ENCODE measurements at places on chromosomes 3 and 15.

- DNase-seq = no peak
Measured at GRCh38 chr3:187274977-187275338, 16.6 kb downstream of the MASP1 start.

DNA sequence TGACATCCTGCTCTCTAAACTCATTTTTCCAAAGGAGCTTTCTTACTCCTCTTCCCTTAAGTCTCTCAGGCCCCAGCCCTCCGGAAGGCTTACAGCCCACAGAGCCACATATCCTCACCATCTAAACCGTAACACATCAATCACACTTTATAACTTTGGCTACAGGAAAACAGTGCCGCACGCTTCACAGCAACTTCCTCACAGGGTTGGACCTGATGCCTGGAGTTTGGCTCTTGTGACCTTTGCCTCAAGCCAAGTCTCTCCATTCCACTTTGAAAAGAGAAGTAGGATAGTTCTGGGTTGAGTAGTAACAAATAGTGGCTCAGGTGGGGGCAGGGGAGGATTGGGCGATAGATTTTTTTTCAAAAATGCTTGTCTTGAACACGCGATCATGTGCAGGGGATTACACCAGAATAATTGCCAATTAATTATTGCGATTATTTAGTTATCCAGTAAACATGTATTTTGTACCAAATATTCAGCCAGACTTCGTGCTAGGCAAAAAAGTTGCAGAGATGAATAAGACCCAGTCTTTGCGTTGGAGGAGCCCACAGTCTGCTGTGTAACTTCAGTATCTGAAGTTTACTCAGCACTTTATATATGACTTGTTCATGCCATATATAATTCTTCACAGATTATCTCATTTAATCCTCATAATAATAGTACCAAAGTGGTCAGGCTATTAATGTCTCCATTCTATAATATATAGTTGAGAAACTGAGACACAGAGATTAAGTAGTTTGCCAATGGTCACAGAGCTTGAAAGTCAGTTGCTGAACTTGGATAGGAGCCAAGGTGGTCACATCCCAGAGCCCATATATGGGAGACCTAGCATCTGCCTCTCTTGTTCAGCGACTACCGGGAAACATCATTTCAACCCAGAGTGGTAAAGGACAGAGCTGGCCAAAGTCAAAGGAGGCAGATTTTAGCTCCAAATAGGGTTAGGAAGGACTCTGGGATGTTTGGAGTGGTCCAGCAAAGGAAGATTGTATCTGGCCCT lies 2.4 kb upstream of the ETV5 start:
- no peak for DNase-seq

DNA sequence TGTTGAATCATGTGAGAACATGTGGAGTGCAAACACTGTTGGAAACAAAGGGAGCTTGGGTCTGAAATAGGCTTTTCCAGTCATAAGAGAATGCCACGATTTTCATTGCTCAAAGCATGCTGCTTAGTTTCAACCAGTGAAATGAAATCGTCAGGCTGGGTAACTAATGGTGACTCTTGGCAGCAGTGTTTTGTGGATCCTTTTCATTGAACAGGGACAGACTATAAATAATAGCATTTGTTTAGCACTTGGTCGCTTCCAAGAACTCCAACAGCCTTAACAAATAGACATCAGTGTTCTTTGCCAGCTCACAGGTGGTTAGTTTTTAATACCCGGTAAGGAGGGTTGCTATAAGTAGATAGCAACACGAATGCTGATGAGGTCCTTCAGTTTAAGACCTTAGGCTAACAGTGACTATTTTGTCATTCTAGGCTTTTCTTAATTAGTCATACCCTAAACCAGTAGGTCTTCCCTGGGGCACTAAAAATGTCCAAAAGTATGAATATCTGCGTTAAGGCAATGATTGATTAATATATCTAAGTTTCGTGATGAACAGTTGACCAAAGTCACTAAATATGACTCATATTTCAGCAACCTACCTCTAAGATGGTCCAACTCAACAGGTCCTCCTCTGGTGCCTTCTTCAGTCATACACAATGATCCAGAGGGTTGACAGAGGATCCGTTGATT lies 15.8 kb downstream of the TP63 start:
- DNase-seq = no peak

DNA sequence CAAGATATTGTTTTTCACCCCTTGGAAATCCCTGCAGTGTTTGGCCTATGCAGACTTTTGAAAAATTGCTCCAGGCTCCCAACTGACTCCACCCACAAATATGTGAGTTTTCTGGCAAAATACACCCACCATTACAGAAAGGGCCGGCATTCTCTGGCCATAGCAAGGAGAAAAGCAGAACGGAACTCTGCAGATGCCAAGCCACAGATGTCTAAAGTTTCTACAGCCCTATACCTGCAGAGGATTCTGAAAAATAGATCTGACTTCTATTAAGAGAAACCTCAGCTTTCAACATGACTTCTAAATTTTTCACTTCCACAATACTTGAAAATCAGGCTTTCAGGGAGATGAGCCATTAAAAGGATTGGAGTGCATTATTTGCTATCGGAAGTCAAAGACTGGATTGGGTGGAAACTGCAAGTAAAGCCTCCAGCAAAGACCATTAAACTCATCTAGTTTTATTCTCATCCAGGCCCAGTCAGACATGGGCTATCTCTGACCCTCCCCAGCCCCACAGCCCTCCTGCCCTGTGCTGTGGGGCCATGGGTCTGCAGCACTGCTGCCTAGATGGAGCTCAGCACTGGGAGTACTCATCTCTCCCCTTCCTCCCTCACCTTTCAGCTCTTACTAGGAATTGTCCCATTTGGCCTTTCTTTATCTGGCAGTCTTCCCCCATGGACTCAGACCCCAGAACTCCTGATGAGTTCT lies 243.1 kb upstream of the GOLGA6L4 start:
- DNase-seq = no peak

DNA sequence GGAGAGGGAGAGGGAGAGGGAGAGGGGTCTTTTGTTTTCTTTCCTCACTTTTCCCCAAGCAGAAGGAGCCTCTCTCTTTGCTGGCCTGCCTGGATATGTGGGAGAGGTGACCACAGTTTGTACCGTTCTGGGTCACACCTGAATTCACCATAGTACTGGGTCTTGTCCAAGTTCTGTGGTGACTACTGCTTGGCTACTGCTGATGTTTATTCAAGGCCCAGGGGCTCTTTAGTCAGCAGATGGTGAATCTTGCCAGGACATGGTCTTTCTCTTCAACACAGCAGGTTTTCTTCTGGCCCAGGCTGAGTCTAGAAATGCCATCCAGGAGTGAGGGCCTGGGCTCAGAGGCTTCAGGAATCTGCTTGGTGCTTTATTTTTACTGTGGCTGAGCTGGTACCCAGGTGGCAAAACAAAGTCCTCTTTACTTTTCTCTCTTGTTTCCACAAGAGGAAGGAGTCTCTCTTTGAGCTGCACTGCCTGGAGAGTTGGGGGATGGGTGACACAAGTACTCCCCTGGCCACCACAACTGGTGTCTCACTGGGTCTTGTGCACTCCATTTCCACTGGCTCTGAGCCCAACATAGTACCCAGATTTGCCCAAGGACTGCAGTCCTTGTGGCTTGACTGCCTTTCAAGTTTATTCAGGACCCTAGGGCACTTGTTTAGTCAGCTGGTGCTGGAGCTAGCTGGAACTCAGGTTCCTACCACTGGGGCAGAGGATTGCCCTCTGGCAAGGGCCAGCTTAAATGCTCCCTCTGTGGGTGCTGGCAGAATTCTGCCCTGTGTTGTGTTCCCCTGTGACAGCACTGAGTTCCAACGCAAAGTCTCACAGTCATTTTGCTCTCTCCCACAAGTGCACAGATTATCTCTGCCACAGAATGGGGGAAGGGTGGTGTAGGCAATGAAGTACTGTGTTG lies 16.8 kb upstream of the CCNDBP1 start:
- DNase-seq = no peak

Measured in naive thymus-derived CD4-positive, alpha-beta T cell (primary cell).